Heart left ventricle (tissue), 16 donors: ENCODE measurements at places on chromosomes 5 and 9. TPM values are rescaled to one million over a fixed set of nuclear protein-coding genes. Genes with fewer than 3 reads are reported as not detected.

The PCDHGA2 gene
- 15.1 TPM for total RNA-seq

The FRRS1L gene
- 2.3 TPM for total RNA-seq

The PTCD2 gene
- total RNA-seq = 21.5 TPM

The ABCA1 gene
- total RNA-seq = 45.3 TPM

The RELL2 gene
- 2.5 TPM for total RNA-seq

The STPG3 gene
- total RNA-seq = not detected

The PCDHB7 gene
- total RNA-seq = 0.91 TPM

The CSF1R gene
- 12.0 TPM for total RNA-seq

- DNase-seq = no peak
- no peak overlapping the region for H3K27ac ChIP-seq
- no peak overlapping the region for H3K4me3 ChIP-seq
- H3K36me3 ChIP-seq = no peaks in the 10 kb centered on the region
- no peaks in the 10 kb centered on the region for H3K27me3 ChIP-seq
These were observed 54.8 kb downstream of the MYO10 start for GRCh38 chr5:16881251-16881650.

DNA sequence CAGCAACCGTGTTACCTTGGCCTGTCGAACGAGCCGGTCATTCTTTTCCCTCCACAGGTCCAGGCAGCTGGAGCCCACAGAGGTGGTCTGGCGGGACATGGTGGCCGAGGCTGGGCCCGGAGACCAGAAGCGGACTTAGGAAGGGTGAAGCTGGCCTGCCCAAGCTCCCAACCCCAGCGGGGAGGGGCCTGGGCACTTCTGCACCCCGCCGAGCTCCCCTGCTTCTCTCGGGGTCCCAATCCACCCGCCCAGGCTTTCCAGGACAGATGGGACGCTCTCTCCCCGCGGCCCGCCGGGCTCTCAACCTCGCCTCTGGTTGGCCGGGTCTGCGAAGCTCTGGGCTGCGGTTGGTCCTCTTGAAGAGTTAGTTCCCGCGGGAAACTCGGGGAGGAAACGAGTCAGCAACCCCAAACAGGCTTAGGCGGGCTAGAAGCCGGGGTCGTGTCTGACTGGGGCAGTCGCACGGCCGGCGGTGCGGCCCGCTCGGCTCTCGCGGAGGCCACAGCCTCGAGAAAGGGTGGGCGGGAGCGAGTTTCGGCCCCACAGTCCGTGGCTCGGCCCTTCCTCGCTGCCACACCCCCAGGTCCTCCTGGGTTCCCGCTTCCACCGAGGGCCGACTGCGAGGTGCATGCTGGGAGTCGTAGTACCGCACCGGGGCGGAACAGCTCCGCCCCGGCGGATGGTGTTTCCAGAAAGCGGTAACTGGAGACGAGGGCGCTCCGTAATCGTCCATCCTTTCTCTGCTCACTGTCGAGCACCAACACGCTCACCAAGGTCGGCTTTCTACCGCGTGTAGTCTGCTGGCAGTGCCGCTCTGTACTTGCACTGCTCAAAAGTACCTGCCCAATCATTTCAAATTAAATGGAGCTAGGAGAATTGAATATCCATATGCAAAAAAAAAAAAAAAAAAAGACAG lies at the start of gene FANCG:
FANCG (minus strand) TSS at position 517 of the 916 bp plus-strand sequence; CDS start at position 99, 418 bp downstream.
- DNase-seq = peak; percentile 94
- no peaks in the 10 kb centered on the region for H3K27me3 ChIP-seq
- H3K36me3 ChIP-seq = peaks cover 8% of the 10 kb centered on the region
- peaks cover 12% of the 10 kb centered on the region for H3K4me1 ChIP-seq
- H3K4me3 ChIP-seq = peak within 1 kb of the TSS; percentile 74

DNA sequence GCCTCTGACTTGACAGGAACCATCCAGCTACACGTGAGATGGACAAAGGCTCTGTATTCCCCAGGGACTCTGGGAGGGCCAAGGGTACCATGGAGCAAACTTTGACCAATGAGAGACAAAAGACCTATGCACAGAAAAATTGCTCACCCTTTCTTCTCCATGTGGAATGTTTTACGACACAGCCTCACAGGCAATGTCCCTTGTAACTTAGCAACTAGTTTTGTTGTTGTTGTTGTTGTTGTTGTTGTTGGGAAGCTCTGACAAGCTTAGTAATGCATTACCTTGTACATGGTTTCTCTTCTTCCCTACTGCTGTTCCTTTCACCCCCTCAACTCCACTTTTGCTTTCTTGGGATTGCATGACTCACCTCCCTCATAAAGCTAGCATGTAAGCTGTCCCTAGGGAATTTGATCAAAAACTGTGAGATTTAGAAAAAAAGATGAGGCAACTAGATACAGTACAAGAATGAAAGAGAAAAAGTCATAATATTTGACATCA lies 550.9 kb downstream of the RAB3C start:
- H3K27ac ChIP-seq = no peak overlapping the region
- DNase-seq = no peak
- no peak overlapping the region for H3K4me3 ChIP-seq
- H3K4me1 ChIP-seq = no peaks in the 10 kb centered on the region
- no peaks in the 10 kb centered on the region for H3K27me3 ChIP-seq
- no peaks in the 10 kb centered on the region for H3K36me3 ChIP-seq

GRCh38 chr5:82885627-82886389 lies 191.4 kb downstream of the TMEM167A start:
- H3K36me3 ChIP-seq = no peaks in the 10 kb centered on the region
- H3K27ac ChIP-seq = no peak overlapping the region
- no peaks in the 10 kb centered on the region for H3K27me3 ChIP-seq
- H3K4me3 ChIP-seq = no peak overlapping the region
- DNase-seq = no peak
- H3K4me1 ChIP-seq = no peaks in the 10 kb centered on the region

DNA sequence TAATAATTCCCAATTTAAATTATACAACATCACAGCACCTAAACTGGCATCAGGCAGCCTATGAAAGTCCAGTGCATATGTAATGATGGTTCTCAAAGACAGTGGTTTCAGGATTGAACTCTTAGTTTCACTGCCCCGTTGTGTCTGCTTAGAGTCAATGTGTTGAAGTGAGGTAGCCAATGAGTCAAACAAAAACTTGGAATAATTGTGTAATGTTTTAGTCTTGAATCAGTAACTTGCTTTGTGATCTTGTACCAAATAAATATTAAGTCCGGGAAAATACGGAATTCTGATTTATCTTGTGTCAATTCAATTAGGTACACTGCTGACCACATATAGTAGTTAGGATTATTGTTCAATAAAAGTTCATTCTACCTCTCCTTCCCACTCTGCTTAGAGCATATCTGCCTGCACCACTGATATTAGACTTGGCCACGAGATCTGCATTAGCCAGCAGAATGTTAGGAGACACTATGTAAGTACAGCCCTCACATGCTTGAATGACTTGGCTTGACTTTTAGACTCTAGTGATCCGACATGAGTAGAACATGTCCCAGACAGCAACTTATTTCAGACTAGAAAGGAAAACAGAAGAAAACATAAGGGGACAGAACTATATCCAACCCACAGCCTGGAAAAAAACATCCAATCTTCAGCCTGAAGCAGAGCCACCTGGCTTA lies 441.5 kb upstream of the PTGER4 start:
- H3K27ac ChIP-seq = no peak overlapping the region
- no peak overlapping the region for H3K4me3 ChIP-seq
- no peak for DNase-seq

DNA sequence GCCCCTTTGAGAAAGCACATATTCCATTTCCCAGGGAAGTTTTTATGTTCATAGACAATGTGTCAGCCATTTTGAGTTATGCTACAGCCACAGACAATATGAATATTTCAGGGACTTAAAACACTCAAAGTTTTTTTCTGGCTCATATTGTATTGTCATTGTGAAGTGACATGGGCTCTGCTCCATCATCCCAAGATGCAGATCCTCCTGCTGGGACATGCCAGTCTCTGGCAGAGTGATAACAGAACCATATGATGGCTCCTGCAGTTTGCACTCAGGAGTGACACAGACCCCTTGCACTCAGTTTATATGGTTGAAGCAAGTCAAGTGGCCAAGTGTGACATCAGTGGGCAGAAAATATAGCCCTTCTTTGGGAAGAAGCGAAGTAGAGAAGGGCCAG lies 498.4 kb upstream of the TUSC1 start:
- no peaks in the 10 kb centered on the region for H3K27me3 ChIP-seq
- no peaks in the 10 kb centered on the region for H3K36me3 ChIP-seq
- no peaks in the 10 kb centered on the region for H3K4me1 ChIP-seq

DNA sequence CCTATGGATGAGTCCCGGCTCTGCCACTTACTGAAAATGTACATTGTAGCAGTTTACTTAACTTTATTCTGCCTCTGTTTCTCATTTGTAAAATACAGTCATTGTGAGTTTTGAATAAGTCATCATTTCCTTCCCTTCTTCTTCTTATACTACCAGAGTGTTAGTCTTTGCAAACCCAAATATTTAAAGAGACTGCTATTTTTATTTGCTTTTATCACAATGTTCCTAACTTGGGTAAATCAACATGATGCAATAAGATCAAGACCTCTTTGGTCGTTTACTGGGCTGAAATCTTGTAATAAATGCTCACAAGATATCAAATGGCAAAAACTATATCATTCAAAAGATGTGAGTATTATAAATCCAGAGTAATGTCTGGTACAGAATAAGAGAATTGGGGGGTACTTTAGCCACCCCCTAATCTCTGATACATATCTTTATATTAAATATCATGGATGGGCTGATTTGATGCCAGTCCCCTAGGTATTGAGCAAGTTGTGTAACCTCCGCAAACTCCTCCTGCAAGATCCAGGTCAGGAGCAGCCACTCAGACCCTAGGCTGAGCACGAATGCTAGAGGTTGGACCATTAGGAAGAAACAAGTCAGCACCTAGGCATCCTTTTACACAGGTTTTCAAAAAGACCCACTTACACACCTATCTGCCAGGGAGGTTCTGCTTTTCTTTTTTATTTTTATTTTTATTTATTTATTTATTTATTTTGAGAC lies 13.3 kb upstream of the GLDC start:
- DNase-seq = no peak
- H3K4me1 ChIP-seq = no peaks in the 10 kb centered on the region
- no peak overlapping the region for H3K4me3 ChIP-seq
- H3K27me3 ChIP-seq = no peaks in the 10 kb centered on the region
- H3K27ac ChIP-seq = no peak overlapping the region

- no peaks in the 10 kb centered on the region for H3K4me1 ChIP-seq
- no peak for DNase-seq
- H3K36me3 ChIP-seq = no peaks in the 10 kb centered on the region
- no peaks in the 10 kb centered on the region for H3K27me3 ChIP-seq
- no peak overlapping the region for H3K4me3 ChIP-seq
These were observed 540.1 kb downstream of the EBF1 start for GRCh38 chr5:158559643-158560042.

- no peak for DNase-seq
- no peak overlapping the region for H3K27ac ChIP-seq
- H3K36me3 ChIP-seq = no peaks in the 10 kb centered on the region
- H3K4me1 ChIP-seq = no peaks in the 10 kb centered on the region
- no peaks in the 10 kb centered on the region for H3K27me3 ChIP-seq
- no peak overlapping the region for H3K4me3 ChIP-seq
These were observed 160.8 kb downstream of the DAB2IP start for GRCh38 chr9:121812159-121812735.
